ENCODE measurements at places on chromosomes 11 and 22. TPM values are rescaled to one million over a fixed set of nuclear protein-coding genes. Genes with fewer than 3 reads are reported as not detected.

GRCh38 chr11:109085708-109086373, 336.1 kb upstream of the C11orf87 start:
- H3K27me3 ChIP-seq, result no peaks in the 10 kb centered on the region
- peak; percentile 50 for DNase-seq
- H3K4me3 ChIP-seq, result no peak overlapping the region
- no peak overlapping the region for H3K27ac ChIP-seq

- H3K27ac ChIP-seq, result no peak overlapping the region
- H3K4me3 ChIP-seq, result no peak overlapping the region
- no peaks in the 10 kb centered on the region for H3K4me1 ChIP-seq
- no peaks in the 10 kb centered on the region for H3K27me3 ChIP-seq
- H3K36me3 ChIP-seq, result no peaks in the 10 kb centered on the region
Observed at GRCh38 chr11:86264649-86265048, 20.1 kb downstream of the EED start.

- H3K4me3 ChIP-seq, result no peak overlapping the region
- H3K27me3 ChIP-seq, result no peaks in the 10 kb centered on the region
- peaks cover 7% of the 10 kb centered on the region for H3K4me1 ChIP-seq
Observed at GRCh38 chr22:19663286-19663815, 51.0 kb upstream of the SEPTIN5 start.

MMP12 gene
- total RNA-seq, result not detected

HARBI1 gene
- total RNA-seq, result 3.3 TPM

- H3K27ac ChIP-seq, result no peak overlapping the region
- no peaks in the 10 kb centered on the region for H3K36me3 ChIP-seq
- H3K4me3 ChIP-seq, result no peak overlapping the region
- DNase-seq, result peak; percentile 87
- no peaks in the 10 kb centered on the region for H3K4me1 ChIP-seq
Observed at GRCh38 chr22:31977141-31977841, 33.0 kb downstream of the YWHAH start.

- no peaks in the 10 kb centered on the region for H3K4me1 ChIP-seq
- no peak overlapping the region for H3K4me3 ChIP-seq
Observed at GRCh38 chr11:90849312-90849711, 626.5 kb upstream of the CHORDC1 start.

MMP10 gene
- total RNA-seq, result not detected

UBQLN3 gene
- total RNA-seq, result not detected

- H3K4me1 ChIP-seq, result peaks cover 57% of the 10 kb centered on the region
- H3K27ac ChIP-seq, result peak overlapping the region; percentile 85
- no peak overlapping the region for H3K4me3 ChIP-seq
- H3K27me3 ChIP-seq, result no peaks in the 10 kb centered on the region
- DNase-seq, result no peak
- peaks cover 4% of the 10 kb centered on the region for H3K36me3 ChIP-seq
Observed at GRCh38 chr11:125372088-125372487, 124.0 kb downstream of the FEZ1 start.

DNA sequence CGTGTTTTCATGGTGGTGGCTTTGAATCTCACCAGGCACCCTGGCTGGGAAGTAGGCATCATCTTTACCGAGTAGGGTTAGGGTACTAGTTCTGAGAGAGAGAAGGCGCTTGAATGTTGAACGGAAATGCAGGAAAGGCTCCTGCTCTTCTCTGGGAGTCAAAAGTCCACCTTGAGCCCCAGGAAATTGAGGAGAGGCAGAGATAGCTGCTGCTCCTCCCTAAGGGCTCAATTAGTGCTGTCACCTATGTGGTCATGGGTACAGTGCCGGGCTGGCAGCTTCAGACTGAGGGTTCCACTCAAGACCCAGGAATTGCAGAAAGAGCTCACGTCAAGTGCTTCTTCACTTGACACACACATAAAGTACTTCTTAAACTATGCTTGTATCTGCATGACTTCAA, 1.7 kb downstream of the CCDC157 start:
- no peak for DNase-seq
- H3K4me1 ChIP-seq, result peaks cover 25% of the 10 kb centered on the region
- H3K36me3 ChIP-seq, result no peaks in the 10 kb centered on the region
- no peaks in the 10 kb centered on the region for H3K27me3 ChIP-seq

CRYBB2 gene
- total RNA-seq, result not detected

- DNase-seq, result no peak
- H3K36me3 ChIP-seq, result no peaks in the 10 kb centered on the region
- no peak overlapping the region for H3K4me3 ChIP-seq
- H3K27ac ChIP-seq, result no peak overlapping the region
- H3K27me3 ChIP-seq, result no peaks in the 10 kb centered on the region
Observed at GRCh38 chr11:121588747-121589146, 136.0 kb upstream of the SORL1-AS1 start.

KCNA4 gene
- total RNA-seq, result not detected

GRCh38 chr11:121467965-121468364, 15.2 kb upstream of the SORL1-AS1 start:
- no peak overlapping the region for H3K4me3 ChIP-seq
- no peaks in the 10 kb centered on the region for H3K36me3 ChIP-seq
- H3K4me1 ChIP-seq, result no peaks in the 10 kb centered on the region

DNA sequence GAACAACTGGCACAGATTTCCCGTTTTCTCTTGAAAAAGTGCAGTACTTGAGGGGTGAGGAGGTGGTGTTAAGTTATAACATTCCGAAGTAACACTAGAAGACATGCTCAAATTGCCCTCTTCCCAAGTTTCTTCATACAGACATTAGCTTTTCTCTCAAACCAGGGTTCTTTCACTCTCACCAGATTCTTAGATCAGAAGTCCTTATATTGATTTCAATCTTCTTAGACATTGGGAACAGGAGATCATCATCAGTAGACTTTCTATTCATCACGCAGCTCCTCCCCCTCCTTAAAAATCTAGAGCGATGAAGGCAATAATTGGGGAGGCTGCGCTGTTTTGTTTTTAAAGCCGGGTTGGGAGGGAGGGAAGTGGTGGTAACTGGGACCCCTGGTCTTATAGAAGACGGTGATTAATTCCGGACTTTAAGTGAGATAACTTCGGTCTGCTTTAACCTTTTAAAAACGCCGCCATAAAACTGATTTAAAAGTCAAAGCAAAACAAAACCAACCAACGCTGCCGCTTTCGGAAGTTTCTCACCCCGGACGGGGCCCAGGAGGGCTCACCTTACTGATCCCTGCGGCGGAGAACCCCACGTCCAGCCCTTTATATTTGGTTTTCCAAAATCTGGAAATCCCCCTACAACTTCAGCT, 665 bp downstream of the USP28 start:
- no peak for DNase-seq
- H3K27ac ChIP-seq, result peak overlapping the region; percentile 94
- H3K4me1 ChIP-seq, result peaks cover 26% of the 10 kb centered on the region
- H3K27me3 ChIP-seq, result no peaks in the 10 kb centered on the region

DNA sequence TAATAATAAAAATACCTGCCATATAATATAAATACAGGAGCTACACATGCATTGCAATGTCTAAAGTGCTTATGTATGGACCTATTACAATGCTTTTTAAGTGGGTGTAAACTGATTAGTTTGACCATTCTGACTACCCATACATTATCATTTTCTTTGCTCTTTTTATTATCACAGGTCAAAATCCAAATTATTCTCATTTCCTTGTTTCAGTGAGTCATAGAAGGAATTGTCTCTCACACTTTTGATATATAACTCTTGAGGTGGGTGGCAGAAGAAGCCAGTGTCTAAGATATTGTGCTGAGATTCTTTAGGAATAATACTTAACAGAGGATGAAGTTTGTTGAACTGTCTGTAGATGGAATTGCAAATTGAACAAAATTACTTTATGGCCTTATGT, 35.6 kb downstream of the GAS2 start:
- H3K27me3 ChIP-seq, result no peaks in the 10 kb centered on the region
- peaks cover 11% of the 10 kb centered on the region for H3K4me1 ChIP-seq
- peak overlapping the region; percentile 25 for H3K27ac ChIP-seq
- H3K4me3 ChIP-seq, result no peak overlapping the region
- no peak for DNase-seq
- no peaks in the 10 kb centered on the region for H3K36me3 ChIP-seq

GRCh38 chr11:126426106-126426505, 70.6 kb downstream of the ST3GAL4 start:
- no peaks in the 10 kb centered on the region for H3K4me1 ChIP-seq
- DNase-seq, result no peak
- H3K27ac ChIP-seq, result no peak overlapping the region
- H3K27me3 ChIP-seq, result no peaks in the 10 kb centered on the region

- no peaks in the 10 kb centered on the region for H3K4me1 ChIP-seq
- no peak for DNase-seq
- H3K36me3 ChIP-seq, result no peaks in the 10 kb centered on the region
Observed at GRCh38 chr11:21556926-21557325, 636.0 kb upstream of the ANO5 start.

GRCh38 chr11:87889126-87889525, 286.1 kb downstream of the RAB38 start:
- DNase-seq, result no peak
- H3K36me3 ChIP-seq, result no peaks in the 10 kb centered on the region
- H3K27ac ChIP-seq, result no peak overlapping the region
- H3K4me3 ChIP-seq, result no peak overlapping the region
- H3K27me3 ChIP-seq, result no peaks in the 10 kb centered on the region

DNA sequence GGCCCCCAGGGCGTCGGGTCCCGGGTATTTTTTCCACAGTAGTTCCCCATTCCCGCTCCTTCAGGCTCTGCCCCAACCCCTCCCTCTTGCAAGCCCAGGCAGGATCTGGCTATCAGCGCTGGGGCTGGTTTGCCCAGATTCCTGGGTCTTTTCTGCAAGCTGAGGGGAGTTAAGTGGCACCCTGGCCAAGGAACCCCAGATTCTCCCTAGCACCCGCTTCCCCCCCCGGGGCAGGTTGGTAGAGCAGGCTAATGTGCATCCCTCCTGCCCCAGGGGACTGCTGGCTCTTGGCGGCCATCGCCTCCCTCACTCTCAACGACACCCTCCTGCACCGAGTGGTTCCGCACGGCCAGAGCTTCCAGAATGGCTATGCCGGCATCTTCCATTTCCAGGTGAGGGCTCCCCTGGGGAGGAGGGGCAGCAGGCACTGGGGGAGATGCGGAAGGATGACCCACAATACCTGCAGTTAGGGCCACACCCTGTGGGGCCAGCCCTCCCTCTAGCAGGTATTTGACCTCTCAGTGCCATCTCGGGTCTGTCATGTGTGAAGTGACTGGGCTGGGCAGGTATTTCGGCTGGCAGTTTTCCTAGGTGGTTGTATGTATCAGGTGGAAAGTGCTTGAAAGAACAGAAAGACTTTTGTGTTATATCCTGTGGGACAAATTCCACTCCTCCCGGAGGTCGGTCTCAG, 1.6 kb downstream of the CAPN1 start:
- H3K27ac ChIP-seq, result no peak overlapping the region
- H3K27me3 ChIP-seq, result no peaks in the 10 kb centered on the region
- H3K36me3 ChIP-seq, result no peaks in the 10 kb centered on the region
- H3K4me1 ChIP-seq, result no peaks in the 10 kb centered on the region
- DNase-seq, result no peak
- H3K4me3 ChIP-seq, result no peak overlapping the region

MUC2 gene
- total RNA-seq, result 0.04 TPM

- no peaks in the 10 kb centered on the region for H3K27me3 ChIP-seq
- DNase-seq, result peak; percentile 15
- H3K4me3 ChIP-seq, result no peak overlapping the region
- H3K27ac ChIP-seq, result no peak overlapping the region
Observed at GRCh38 chr22:47175151-47176025, 412.9 kb downstream of the TBC1D22A start.

KCTD14 gene
- 0.18 TPM for total RNA-seq

DNA sequence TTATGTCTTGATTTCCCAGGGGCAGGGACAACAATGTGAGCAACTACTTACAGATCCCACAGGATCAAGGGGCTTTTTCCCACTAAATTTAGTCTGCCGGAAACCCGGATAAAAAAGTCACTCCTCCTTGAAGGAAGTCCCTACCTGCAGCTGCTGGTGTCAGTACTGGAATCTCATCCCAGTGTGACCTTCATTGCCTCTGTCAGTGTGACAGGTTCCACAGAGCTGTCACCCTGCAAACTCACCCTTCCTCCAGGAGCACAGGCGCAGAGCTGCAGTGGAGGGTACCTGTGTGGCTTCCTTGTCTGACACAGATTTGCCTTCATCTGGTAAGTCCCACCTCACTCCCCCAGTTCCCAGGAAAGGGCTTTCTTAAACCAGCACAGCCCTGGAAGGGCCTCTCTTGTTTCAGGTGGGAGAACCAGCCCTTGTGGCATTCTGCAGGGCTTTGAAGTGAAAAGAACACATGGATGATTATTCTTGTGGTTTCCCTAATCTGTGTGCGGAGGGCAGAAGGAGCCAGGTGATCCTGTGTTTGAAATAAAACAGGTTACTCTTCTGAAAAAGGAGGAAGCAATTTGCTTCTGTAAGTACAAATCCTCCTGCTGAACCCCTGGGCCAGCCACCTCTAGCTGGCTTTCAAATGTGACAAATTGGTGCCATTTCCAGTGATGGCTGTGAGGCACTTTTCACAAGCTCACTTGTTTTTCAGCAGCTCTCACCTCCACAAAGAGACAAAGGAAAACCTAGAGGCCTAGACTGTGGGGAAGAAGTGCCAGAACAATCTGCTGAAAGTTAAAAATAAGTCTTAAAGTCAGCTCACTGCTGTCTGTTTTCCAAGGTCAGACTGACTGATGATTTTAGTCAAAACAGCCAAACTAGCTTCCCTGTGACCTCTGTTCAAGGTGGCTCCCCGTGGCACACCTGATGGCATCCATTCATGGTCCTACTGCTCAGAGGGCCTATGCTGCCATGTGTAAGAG, 9.2 kb upstream of the PRSS23 start:
- no peak for DNase-seq
- H3K27me3 ChIP-seq, result no peaks in the 10 kb centered on the region
- H3K4me3 ChIP-seq, result peak overlapping the region; percentile 41
- peak overlapping the region; percentile 72 for H3K27ac ChIP-seq
- H3K36me3 ChIP-seq, result no peaks in the 10 kb centered on the region

DNA sequence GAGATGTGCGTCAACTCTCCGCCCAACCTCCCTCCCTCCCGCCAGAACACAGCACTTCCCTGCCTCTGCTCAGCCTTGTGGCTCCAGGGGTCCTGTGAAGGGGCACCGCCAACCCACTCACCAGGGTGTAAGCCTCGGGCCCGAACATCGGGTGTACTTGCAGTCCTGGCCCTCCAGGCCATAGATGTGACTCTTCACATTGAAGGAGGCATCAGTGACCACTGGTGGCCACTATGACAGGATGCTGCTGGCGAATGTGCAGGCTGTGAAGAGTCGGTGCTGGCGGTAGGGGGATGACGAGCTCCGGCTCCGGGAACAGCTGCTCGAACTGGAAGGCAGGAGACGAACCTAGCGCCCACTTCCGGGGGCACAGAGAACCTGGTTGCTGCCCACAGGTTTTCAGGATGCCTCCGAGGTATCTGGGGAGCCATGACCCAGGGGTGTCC, 97.4 kb downstream of the MED15 start:
- no peaks in the 10 kb centered on the region for H3K36me3 ChIP-seq
- H3K27me3 ChIP-seq, result no peaks in the 10 kb centered on the region
- no peaks in the 10 kb centered on the region for H3K4me1 ChIP-seq

GRCh38 chr22:28009272-28009827, 90.3 kb upstream of the PITPNB start:
- peaks cover 16% of the 10 kb centered on the region for H3K36me3 ChIP-seq
- no peak overlapping the region for H3K27ac ChIP-seq
- H3K4me3 ChIP-seq, result no peak overlapping the region
- no peaks in the 10 kb centered on the region for H3K4me1 ChIP-seq
